ENCODE measurements at places on chromosomes 2 and 18.

- no peak for DNase-seq
Observed at GRCh38 chr18:71902482-71902881, 641.7 kb downstream of the CBLN2 start.

GRCh38 chr2:126704434-126705160 is 48.6 kb downstream of the GYPC start:
- no peak for DNase-seq

DNA sequence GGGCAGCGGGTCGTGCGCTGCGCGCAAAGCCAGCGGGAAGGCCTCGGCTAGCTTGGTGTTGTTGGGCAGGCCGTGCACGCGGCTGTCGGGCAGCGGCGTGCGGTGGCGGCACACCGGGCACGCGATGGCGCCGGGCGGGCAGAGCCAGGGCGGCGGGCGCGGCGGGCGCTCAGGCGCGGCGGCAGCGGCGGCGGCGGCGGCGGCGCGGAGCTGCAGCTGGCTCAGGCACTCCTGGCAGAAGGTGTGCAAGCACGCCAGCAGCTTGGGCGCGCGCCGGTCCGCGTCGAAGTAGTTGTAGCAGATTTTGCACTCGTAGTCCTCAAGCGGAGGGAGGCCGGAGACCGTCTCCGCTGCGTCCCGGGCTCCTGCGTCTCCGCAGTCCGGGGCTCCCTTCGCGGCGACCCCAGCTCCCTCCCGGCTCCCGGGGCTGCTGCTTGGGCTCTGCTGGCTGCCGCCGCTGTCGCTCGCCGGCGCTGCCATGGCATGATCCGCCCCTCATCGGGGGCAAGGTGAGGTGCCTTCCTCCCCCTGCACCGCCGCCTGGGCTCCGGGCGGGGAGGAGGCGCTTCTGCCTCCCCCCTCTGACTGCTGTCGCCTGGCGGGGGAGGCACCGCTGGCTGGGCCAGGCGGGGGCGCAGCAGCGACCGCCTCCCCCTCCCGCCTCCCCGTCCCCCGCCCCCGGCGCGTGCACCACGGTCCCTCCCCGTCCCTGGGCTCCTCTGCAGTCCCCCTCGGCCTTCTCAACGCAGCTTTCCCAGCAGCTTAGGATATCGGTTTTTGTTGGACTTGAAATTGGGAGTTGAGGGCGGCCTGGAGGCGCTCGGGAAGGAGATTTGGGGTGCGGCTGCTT is 21.0 kb upstream of the PAX3 start:
- no peak for DNase-seq

- no peak for DNase-seq
Observed at GRCh38 chr2:197092431-197092830, 165.9 kb upstream of the PGAP1 start.

GRCh38 chr2:37318401-37318800 is 6.2 kb downstream of the PRKD3 start:
- DNase-seq: no peak

- DNase-seq: no peak
Observed at GRCh38 chr18:75003039-75003438, 205.9 kb downstream of the PTGR3 start.

- no peak for DNase-seq
Observed at GRCh38 chr2:88659538-88659915, 31.9 kb upstream of the RPIA start.

DNA sequence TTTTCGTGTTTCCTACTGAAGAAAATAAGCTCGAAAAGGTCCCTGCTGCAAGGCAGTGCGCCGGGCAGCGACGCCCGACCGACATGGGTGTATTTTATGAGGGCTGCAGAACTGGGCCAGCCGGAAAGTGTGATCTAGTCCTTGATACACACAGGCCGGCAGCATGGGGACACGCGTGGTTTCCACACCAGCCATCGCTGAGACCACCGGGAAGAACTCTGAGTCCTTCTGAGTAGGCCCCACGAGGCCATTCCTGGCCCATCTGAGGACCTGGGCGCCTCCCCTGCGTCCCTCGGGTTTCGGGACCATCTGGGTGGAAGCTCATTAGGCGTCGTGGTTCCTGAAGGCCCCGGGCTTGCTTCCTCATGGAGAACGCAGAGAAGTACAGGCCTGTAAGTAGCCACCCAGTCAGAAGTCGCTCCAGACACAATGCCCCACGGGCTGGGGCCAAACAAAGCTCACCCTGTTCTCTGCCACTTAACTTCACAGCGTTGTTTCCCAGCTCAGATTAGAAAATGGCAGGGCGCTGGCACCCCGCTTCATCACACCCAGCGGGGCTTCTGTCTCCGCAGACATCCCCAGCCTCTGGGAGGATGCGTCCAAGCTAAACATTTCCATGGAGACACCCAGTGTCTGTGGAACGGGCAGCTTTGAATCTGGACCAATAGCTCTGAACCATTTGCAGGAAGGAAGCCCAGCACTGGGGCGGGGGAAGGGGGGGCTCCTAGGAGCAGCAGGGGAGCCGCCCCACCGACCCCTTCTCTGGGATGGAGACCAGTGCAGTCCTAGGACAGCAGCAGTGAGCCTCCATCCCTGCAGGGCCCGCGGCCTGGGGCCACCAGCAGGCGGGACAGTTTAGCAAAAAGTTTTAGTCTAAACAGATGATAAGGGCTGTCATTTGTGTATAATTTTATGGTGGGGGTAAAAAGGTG is 2.4 kb downstream of the NFATC1 start:
- DNase-seq: no peak

DNA sequence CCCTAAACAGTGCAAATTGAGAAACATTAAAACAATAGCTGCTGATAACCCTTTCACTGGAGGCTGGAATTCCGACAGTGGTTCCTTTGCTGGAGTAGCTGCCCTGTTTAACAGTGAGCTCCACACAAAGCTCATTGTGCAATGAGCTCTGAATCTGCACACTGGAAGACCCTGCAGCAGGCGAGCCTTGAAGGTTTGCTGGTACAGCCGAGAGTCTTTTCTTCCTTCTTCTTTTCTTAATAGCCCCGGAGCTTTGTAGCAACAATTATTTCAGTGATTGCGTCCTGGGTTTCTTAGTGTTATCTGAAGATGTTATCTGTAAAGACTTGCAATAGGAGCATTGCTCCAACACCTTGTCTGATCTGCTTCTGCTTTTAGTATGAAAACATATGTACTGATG is 50.8 kb upstream of the CXCR4 start:
- no peak for DNase-seq

- no peak for DNase-seq
Observed at GRCh38 chr2:192585418-192585817, 390.7 kb upstream of the TMEFF2 start.

DNA sequence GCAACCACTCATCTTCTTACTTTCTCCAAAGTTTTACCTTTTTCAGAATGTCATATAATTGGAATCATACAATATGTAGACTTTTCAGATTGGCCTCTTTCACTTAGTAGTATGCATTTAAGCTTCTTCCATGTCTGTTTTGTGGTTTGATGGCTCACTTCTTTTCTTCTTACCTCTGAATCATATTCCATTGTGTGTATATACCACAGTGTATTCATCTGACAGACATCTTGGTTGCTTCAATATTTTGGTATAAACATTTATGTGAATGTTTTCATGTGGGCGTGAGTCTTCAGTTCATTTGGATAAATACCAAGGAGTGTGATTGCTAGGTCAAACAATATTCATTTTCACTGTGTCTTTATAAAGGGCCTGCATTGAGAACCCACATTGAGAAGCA is 136.1 kb upstream of the NOSTRIN start:
- no peak for DNase-seq

GRCh38 chr2:228703152-228703551 is 521.7 kb upstream of the SPHKAP start:
- DNase-seq: no peak

DNA sequence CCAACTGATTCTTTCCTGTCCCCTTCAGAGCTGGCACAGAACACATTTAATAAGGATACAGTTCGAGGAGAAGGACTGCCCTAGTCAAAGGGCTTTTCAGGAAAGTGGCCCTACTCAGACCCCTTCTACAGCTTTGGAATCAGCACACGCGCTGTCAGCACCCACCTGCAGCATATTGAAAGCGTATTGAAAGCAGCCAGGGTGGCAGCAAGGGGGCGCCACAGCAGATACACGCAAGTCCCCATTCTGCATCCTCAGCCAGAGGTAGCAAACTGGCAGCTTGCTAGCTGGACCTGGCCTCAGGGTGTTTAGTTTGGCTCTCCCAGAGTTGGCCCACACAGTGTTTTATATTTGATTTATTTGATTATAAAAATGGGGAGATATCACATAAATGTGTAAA is 101.0 kb upstream of the NT5C1B start:
- no peak for DNase-seq

DNA sequence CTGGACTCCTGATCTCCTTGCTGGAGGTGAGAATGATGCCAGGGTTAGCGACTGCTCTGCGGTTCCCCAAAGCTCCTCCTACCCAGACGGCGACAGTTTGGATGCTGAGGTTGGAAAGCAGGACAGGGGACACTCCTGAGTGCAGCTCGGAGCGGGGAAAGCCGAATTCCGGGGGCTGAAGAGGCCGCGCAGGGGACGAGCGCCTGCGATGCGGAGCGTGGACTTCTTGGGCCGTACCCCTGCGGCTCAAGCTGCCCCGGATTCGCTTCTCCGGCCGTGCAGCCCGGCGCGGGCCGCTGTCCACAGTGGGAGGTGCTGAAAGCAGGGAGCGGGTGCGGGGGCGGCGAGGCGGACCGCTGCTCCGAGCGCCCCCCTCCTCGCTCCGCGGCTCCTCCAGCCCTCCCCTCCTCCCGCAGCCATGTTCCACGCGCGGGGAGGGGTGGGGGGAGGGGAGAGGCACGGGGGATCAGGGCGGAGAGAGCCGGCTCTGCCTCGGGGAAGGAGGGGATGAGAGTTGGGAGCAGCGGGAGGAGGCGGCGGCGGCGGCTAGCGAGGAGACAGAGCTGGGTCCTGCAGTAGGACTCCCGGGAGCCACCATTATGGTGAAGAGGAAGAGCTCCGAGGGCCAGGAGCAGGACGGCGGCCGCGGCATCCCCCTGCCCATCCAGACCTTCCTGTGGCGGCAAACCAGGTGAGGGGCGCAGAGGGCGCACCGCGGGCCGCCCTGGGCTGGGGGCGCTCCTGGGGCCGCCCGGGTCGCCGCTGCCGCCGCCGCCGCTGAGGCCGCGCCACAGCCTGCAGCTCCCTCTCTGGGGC is at the start of gene UNC80:
TSS of gene UNC80 (plus strand) at position 359 of the 816 bp plus-strand sequence. CDS start at position 600, 241 bp downstream.
- peak; percentile 5 for DNase-seq

All from activated naive CD4-positive, alpha-beta T cell treated with Interleukin-2 at 50 U/mL for 16 hours (primary cell).